ENCODE measurements at places on chromosomes 5 and 9.
A peak's percentile ranks its signal among the peaks of the same experiment; 100 is the strongest.

GRCh38 chr5:169527863-169528262 is 55.7 kb upstream of the SPDL1 start:
- DNase-seq, result no peak
- no peak overlapping the region for H3K27ac ChIP-seq
- no peak overlapping the region for H3K4me3 ChIP-seq
- H3K4me1 ChIP-seq, result no peaks in the 10 kb centered on the region
- peaks cover 34% of the 10 kb centered on the region for H3K27me3 ChIP-seq
- H3K36me3 ChIP-seq, result no peaks in the 10 kb centered on the region

GRCh38 chr5:5497152-5497788 is 74.8 kb downstream of the ICE1 start:
- peaks cover 45% of the 10 kb centered on the region for H3K27me3 ChIP-seq
- H3K4me3 ChIP-seq, result no peak overlapping the region
- no peak overlapping the region for H3K27ac ChIP-seq
- peak; percentile 55 for DNase-seq
- H3K36me3 ChIP-seq, result no peaks in the 10 kb centered on the region

DNA sequence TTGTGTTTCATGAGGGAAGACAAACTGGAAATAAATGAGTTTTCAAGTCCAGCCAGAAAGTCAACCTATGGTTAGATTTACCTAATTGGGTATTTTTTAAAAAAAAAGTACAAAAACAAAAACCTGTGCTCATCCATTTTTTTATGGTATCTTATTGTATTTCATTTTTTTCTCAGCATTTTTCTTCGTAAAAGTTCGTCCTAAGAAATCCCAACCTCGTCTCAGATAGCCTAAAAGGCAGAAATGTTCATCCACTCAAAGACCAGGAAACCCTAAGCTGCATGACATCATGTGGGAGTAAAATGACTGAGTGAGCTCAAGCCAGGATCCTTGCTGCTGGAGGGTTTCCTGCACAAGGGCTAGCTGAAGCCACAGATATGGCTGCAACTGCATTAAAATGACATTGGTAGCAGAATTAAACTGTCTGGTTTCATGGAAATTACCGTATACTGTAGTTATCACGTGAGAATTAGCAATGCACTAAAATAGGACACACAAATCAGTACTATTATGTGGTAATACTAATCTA is 70.4 kb downstream of the NFIB start:
- no peaks in the 10 kb centered on the region for H3K36me3 ChIP-seq
- no peaks in the 10 kb centered on the region for H3K4me1 ChIP-seq
- no peak for DNase-seq

DNA sequence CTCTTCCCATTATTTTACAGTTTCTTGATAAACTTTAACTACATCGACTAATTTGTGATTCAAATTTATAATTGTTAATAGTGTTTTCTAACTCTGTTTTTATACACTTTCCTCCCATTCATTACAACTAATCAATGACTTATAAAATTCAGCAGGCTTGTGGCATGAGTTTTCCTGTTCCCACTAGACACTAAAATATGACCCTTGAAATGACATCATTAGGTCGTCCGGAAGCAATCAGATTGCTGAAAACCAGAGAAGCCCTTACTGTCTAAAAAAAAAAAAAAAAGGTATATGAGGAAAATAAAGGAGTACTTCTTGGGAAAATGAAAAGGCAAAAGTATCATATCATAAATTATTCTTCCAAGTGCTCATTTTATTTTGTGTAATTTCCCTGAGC is 553.7 kb downstream of the ZNF608 start:
- H3K27ac ChIP-seq, result no peak overlapping the region
- no peaks in the 10 kb centered on the region for H3K36me3 ChIP-seq
- no peak for DNase-seq
- H3K4me3 ChIP-seq, result no peak overlapping the region

- H3K4me3 ChIP-seq, result no peak within 1 kb of the TSS
- no peak for DNase-seq
- H3K36me3 ChIP-seq, result no peaks in the 10 kb centered on the region
- peaks cover 73% of the 10 kb centered on the region for H3K27me3 ChIP-seq
Observed at GRCh38 chr9:132978451-132979131, at the start of gene GFI1B. Gene GFI1B, plus strand, starts transcription at chr9:132978694. Its CDS starts 7,985 bp downstream, at chr9:132986679.
